ENCODE measurements at places on chromosomes 13 and 19.

DNA sequence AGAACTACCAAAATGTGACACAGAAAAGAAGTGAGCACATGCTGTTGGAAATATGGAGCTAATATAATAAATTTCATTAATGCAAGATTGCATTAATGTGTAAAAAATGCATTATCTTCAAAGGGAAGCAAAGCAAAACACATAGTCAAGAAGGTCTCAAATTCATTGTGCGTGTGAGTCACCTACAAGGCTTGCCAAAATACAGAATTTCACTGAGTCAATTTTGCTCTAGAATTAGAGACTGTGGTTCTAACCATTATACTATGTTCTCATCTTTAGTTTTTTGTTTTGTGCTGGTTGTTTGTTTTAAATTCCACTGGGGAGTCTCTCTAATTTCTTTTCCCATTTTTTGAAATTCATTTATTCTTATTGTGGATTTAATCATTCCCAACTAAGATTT lies 149.8 kb upstream of the SLITRK1 start:
- no peak for DNase-seq

- no peak for DNase-seq
Measured at GRCh38 chr13:20960663-20961309, 58.2 kb upstream of the XPO4 start.

- peak; percentile 99 for DNase-seq
Measured at GRCh38 chr19:49676784-49677230, 264 bp upstream of the PRMT1 start.

- DNase-seq, result no peak
Measured at GRCh38 chr19:5683177-5683886, 2.5 kb downstream of the HSD11B1L start.

GRCh38 chr19:49057636-49058234 lies at the start of gene CGB7:
Gene CGB7, minus strand, starts transcription at chr19:49057749. Its CDS starts 2,374 bp downstream, at chr19:49055375.
- peak; percentile 47 for DNase-seq

- DNase-seq, result no peak
Measured at GRCh38 chr13:113955691-113956090, 18.2 kb downstream of the C13orf46 start.

DNA sequence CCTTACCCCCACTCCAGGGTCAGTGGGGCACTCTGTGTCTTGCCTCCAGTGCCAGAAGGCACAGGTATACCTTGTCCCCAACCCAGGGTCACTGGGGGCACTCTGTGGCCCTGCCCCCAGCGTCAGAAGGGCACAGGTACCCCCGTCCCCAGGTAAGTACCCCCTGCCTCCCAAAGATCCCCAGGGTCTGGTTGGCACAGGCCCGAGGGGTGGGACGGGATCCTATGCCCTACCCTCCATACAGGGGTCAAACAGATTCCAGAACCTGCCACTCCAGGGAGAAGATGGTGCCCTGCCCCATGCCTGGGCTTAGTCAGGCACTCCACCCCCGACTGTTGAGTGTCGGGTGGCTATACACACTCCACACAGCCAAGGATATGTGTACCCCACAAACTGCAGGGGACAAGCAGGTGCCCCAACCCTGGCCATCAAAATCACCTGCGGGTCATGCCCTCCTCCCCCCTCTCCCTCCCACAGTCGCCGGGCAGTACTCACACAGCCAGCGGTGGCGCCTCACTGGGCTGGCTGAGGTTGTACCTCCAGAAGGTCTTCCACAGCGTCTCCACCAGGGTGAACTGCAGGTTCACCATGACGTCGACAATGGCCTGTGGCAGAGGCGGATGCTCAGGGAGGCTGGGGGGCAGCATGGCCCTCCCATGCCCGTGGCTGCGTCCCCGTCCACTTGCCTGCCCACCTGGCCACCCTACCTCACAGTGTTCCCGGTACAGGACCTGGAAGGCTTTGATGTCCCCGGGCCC lies 13.8 kb downstream of the DCAF15 start:
- DNase-seq, result no peak

DNA sequence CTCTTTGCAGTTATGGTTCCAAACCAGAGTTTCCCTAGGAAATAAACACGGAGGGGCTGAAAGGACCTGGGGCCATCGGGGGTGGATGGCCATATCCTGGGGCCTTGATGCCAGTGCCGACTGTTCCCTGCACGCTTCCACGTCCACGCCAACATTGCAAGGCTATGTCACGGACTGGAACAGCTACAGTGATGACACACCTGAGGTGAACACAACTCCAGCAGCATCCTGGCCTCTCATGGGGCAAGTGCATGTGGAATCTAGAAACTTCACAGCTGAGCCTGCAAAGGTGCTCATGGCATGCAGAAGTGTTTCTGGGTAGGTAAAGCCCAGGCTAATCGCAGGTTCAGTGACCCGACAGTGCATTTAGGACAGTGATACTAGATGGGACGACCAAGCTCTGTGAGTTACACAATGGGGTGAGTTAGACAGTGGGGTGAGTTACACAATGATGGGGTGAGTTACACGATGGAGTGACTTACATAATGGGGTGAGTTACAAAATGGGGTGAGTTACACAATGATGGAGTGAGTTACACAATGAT lies 52.0 kb upstream of the GAS6 start:
- no peak for DNase-seq

DNA sequence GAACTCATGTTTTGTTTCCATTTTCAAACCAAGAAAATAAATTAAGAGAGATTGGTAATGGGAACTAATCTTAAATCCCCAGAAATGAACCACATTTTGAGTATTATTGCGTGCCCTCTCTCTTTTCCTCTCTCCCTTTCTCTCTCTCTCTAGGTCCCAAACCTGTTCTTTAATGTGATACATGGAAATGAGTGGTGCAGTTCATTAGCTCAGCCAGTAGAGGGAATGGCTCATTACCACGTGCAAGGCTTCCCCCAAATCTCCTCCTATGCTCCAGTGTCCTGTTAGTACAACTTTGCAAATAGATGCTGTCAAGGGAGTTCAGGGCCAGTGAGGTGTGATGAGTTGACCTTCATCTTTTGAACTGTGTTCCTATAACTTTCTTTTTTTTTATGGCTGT lies 178.4 kb downstream of the FGF9 start:
- peak; percentile 10 for DNase-seq

- DNase-seq, result peak; percentile 31
Measured at GRCh38 chr13:99290894-99291293, 16.3 kb downstream of the GPR183 start.

DNA sequence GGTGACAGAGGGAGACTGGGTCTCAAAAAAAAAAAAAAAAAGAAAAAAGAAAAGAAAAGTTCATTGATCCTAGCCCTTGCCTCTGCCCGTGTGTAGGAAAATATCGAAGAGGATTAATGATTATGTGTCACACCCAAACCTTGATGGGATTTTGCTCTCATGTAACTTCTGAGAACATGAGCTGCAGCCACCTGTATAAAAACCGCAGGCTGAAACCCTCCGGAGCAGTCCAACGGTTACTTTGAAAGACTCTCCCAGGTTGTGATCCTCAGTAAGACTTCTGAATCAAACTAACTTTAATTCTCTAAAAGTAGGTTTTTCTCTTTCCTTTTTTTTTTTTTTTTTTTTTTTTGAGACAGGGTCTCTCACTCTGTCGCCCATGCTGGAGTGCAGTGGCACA lies 4.3 kb upstream of the PSMC4 start:
- DNase-seq, result no peak

DNA sequence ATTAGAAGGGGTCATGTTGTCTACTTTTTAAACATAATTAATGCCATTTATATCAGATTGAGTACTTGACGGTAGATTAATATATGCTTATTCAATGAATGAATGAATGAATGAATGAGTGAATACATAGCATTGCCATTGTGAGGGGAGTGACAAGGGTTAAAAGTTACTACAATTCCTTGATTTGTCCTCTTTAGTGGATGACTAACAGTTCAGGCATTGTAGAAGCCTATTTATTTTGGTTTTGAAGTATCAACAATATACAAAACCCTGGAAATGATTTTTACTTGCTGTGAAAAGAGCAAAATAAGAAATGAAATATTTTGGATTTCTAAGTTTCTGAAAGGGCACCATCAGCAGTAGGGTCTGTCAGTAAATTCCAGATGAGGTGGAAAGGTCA lies 122.7 kb downstream of the CYSLTR2 start:
- no peak for DNase-seq

GRCh38 chr13:52695856-52696255 lies 43.2 kb downstream of the SUGT1 start:
- DNase-seq, result peak; percentile 11

- DNase-seq, result no peak
Measured at GRCh38 chr13:73367886-73368285, 309.1 kb downstream of the KLF5 start.

GRCh38 chr19:1513499-1514294 lies 878 bp upstream of the ADAMTSL5 start:
- DNase-seq, result peak; percentile 74

GRCh38 chr13:109846185-109846584 lies 59.8 kb upstream of the IRS2 start:
- DNase-seq, result no peak

GRCh38 chr13:95234242-95234641 lies 67.0 kb downstream of the ABCC4 start:
- DNase-seq, result no peak

GRCh38 chr13:99151516-99151915 lies 49.1 kb upstream of the UBAC2 start:
- DNase-seq, result peak; percentile 10

- no peak for DNase-seq
Measured at GRCh38 chr13:86051134-86052103, 252.2 kb upstream of the SLITRK6 start.

DNA sequence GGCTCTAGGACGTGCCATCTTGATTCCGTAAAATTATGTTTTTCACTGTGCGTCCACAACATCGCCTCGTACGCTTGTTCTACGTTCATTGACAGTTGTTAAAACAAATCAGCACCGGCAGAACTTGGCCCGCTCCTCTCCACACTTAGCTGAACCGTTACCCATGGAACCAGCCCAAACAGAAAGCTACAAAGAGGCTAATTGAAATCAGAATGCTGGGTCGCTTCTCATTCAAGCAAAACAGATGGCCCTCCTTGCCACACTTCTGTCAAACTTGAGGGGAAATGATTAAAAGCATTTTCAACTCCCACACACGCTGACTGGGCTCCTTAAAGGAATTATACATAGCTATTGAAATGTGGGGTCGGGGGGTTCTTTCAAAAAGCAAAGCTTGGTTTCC lies 71.6 kb downstream of the TM9SF2 start:
- DNase-seq, result no peak

DNA sequence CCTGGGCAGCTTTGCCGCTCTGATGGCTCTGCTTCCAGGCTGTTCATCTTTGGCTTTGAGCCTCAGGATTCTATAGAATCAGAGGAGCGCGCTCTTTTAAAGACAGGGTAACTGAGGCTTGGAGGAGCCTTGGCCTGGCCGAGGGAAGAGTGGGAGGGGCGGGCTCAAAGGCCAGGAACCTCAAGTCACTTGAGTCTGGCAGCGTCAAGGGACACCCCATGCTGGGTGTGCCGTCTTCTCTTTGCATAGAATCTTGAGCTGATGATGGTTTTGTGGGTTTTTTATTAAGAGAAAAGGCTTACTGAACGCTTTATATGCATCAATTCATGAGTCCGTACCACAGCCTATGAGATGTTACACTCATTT lies 1.1 kb downstream of the PGLS start:
- DNase-seq, result no peak

GRCh38 chr13:40665126-40666044 lies 1.1 kb downstream of the FOXO1 start:
- peak; percentile 57 for DNase-seq

- peak; percentile 62 for DNase-seq
Measured at GRCh38 chr19:13764101-13764807, at the start of gene MRI1. Gene MRI1, plus strand, starts transcription at chr19:13764522. Its CDS starts 67 bp downstream, at chr19:13764589.

DNA sequence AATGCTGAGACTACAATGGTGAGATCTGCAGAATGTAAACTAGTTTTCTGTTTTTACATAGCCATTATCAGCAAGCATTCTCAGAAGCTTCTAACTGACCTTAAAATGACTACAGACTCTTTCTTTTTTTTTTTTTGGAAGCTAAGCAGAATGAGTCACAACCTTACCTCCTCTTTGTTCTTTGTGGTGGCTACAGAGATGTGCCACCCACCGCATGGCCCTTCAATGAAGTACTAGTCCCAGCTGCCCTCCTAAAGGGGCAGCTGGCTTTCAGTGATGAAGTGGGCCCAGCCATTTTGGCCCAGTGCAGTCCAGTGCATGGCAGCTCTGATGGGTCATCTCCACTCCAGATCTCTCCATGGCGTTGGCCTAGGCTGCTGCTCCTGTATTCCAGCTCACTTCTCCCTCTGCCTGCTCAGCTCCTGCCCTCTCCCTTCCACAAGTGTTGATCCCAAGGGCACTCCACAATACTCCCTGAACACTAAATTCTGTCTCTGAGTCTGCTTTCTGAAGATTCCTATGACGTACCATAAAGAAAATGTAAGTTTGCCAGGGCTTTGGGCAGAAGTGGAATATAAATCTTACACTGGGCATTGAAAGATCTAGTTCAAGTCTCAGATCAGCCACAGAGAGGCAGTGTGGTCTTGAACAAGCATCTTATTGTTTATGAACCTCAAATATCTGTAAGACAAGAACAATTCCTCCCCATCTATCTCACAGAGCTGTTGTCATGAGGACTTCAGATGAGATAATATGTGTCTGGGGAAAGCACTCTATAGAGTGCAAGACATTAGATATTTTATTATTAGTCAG lies 85.6 kb downstream of the RXFP2 start:
- no peak for DNase-seq

DNA sequence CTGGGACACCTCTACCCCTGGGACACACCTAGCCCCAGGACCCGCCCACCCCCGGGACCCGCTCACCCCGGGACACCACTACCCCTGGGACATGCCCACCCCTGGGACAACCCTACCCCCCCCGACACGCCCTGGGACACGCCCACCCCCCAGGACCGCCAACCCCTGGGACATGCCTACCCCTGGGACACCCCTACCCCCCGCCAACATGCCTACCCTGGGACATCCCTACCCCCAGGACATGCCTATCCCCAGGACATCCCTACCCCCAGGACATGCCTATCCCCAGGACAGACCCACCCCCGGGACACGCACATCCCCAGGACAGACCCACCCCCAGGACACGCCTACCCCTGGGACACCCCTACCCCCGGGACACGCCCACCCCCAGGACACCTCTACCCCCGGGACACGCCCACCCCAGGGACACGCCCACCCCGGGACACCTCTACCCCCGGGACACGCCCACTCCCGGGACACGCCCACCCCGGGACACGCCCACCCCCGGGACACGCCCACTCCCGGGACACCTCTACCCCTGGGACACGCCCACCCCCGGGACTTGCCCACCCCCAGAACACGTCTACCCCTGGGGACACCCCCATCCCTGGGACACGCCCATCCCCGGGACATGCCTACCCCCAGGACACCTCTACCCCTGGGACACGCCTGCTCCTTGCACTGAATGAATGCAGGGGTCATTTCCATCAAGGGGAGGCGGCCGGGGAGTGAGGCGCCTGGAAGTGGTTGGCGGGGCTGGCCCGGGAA lies 32.3 kb downstream of the ADPRHL1 start:
- no peak for DNase-seq

GRCh38 chr19:40714441-40715299 lies 2.0 kb downstream of the COQ8B start:
- peak; percentile 95 for DNase-seq

- DNase-seq, result no peak
Measured at GRCh38 chr13:59545007-59545406, 618.7 kb downstream of the DIAPH3 start.

GRCh38 chr13:50682966-50683365 lies 160.5 kb downstream of the DLEU7 start:
- no peak for DNase-seq

- peak; percentile 84 for DNase-seq
Measured at GRCh38 chr19:8252922-8253589, 43.9 kb downstream of the CERS4 start.

Measured in activated naive CD4-positive, alpha-beta T cell treated with Interleukin-2 at 50 U/mL for 16 hours (primary cell).